Sigmoid colon (tissue), 7 donors: ENCODE measurements at places on chromosomes 5 and 9.

GRCh38 chr5:32542216-32543059 is 42.9 kb upstream of the SUB1 start:
- no peak overlapping the region for H3K4me3 ChIP-seq
- no peaks in the 10 kb centered on the region for H3K36me3 ChIP-seq
- H3K4me1 ChIP-seq: no peaks in the 10 kb centered on the region
- DNase-seq: no peak
- no peaks in the 10 kb centered on the region for H3K27me3 ChIP-seq

DNA sequence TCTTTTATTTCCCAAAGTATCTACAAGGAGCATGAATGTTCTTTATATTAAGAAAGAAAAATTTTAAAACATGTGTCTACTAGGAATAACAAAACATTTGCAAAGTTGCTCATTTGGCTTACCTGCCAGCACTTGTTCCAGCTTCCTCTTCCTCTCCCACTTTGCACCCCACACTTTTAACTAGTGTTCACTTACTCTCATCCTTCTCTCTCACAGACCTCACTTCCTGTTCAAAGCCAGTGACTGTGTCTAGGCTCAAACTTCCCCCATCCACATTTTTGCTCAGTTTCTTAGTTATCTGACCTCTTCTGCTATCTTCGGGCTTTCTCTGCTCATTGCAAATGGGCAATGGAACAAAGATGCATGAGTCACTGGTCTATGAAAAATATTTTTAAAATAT is 512.2 kb upstream of the ZNF462 start:
- no peak overlapping the region for H3K4me3 ChIP-seq
- no peak for DNase-seq
- no peak overlapping the region for H3K27ac ChIP-seq
- H3K27me3 ChIP-seq: no peaks in the 10 kb centered on the region
- no peaks in the 10 kb centered on the region for H3K4me1 ChIP-seq

- no peaks in the 10 kb centered on the region for H3K4me1 ChIP-seq
- no peaks in the 10 kb centered on the region for H3K27me3 ChIP-seq
Measured at GRCh38 chr5:8842971-8843551, 702.8 kb downstream of the SEMA5A start.

DNA sequence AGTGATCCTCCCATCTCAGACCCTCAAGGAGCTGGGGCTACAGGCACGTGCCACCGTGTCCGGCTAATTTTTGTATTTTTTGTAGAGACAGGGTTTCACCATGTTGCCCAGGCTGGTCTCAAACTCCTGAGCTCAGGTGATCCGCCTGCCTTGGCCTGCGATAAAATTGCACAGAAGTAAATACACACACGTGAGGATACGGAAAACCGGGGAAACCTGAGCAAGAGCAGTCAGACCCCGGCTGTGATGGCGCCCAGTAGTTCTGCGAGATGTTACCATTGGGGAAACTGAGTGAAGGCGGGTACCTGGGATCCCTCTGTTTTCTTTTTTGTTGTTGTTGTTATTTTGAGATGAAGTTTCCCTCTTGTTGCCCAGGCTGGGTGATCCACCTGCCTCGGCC is 114.9 kb downstream of the C9orf50 start:
- H3K36me3 ChIP-seq: peaks cover 24% of the 10 kb centered on the region
- H3K27ac ChIP-seq: no peak overlapping the region
- no peaks in the 10 kb centered on the region for H3K27me3 ChIP-seq
- DNase-seq: no peak
